ENCODE measurements at places on chromosomes 1 and 21.

DNA sequence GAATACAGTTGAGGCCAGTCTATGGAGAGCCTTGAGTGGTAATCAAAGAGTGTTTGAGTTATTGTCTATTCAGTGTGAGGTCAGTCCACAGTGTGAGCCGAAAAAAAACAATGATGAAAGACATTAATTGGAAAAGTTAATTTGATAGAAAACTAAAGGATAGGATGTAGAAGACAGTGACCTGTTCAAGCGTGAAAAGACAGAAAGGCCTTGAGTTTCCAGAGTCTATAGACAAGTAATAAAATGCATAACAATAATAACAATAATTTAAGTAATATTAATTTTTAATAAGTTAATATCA is 90.4 kb downstream of the SLC30A10 start:
- no peak for DNase-seq

DNA sequence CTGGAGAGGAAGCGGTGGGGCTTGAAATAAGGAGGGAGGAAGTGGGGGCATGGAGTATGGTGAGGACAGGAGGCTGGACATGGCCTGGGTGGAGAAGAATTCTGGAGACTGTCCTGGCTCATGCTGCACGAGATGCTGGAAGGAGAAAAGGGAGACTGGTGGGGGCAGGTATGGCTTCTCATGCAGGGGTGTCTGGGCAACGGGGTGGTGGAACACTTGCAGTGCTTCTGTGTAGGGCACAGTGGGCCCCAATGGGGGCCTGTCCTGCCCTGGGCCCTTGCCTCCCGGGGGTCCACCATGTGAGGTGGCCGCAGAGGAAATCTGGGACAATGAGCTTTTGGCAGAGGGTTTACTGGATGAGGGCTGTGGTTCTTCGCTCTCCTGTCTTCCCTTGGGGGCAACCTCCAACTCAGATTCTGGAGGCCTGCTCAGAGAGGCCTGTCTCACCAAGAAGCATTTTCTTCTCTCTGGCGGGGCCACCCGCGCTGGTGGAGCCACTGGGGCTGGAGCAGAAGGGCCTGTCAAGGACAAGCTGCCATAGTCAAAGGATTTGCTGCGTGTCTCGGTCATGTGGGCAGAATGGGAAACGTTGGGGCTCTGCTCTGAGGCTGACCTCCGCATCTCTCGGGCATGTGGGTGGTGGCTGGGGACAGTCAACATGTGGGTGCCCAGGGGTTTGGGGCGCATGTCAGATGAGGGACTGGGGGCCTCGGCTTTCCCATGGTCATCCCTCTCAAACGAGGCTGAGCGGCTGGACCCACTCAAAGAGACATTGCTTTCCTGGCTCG is 96.9 kb upstream of the EDN2 start:
- no peak for DNase-seq

DNA sequence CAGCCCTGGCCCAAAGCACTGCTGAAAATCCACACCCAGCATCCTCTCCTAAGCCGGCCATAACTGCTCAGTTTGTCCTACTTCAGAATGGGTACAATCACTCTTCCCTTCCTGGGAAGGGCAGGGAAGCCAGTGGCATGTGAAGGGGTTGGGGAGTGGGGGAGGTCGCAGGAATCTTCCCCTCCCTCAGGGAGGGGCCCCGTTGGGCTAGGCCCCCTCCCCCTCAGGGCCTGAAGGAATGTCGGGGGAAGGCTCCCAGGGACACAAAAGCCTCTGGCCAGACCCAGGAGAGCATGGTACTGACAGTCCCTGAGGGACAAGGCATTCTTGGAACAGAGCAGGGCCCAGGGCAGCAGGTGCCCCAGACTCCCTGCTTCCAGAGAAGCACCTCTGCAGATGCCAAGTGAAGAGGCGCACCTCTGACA is 1.2 kb downstream of the ELOVL1 start:
- no peak for DNase-seq

DNA sequence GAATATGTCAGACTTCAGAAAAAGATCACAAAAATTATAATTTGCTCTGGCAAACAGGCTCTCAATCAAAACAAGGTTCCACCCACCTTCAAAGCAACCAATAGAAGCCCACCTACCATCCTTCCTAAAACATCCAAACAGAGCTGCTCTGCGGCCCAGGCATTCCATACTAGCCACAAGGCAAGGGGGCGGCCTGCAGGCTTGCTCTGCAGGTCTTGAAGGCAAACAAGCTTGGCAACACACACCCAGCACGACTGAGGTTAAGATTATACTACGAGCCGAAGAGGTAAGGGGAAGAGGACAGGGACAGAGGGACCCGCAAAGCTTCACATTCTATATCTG is 207.3 kb downstream of the SLC45A1 start:
- no peak for DNase-seq

DNA sequence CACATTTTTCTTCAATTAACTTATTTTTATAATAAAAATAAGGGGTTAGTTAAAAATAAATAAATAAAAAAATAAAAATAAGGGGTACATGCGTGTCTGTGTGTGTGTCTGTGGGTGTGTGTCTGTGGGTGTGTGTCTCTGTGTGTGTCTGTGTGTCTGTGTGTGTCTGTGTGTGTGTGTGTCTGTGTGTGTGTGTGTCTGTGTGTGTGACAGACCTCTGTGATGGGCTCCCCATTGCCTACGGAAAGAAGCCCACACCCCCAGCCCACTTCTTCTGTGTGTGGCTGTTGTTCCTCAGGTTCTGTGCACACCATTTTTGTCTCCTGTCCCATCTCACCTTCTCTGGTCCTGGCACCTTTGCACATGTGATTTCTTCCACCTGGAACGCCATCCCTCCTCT is 9.9 kb downstream of the PHLDA3 start:
- DNase-seq, result no peak

GRCh38 chr1:156523801-156524480 is 23.4 kb upstream of the MEF2D start:
- DNase-seq, result no peak

DNA sequence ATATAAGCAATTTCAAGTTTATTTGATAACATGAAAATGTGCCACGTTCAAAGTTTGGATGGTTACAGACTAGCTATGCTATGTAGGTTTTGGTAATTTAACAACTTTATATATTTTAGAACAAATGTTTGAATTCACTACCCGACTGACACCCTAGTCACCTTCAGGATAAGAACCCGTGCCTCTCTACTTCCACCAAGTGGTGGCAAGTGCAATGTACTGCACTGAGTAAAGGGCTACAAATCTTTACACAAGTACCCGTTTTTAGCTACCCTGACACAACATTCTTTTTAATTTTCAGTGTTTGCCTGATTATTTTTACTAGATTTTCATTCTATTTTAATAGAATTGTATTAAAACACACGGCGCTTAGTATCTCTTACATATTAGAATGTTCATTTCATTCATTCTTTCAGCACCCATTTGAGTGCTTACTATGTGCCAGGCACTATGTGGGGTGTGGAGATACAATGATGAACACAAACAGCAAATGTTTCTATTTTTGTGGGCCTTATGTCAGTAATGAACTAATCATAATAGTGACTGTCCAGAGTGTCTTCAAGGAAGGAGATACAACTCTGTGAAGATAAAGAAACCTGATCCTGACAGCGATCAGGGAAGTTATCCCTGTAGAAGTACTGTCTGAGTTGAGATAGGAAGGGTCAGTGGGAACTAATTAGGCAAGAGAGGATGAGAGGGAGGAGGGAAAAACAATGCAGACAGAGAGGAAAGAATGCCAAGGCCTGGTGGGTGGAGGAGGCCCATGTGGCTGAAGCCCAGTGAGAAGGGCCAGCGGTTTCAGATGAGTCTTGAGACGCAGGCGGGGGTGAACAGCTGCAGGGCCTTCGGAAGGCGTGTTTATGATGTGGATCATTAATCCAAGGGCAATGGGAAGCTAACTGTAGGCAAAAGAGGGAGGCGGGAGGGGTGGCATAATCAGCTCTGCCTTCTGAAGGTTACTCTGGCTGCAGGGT is 3.8 kb downstream of the LCA5L start:
- peak; percentile 50 for DNase-seq

DNA sequence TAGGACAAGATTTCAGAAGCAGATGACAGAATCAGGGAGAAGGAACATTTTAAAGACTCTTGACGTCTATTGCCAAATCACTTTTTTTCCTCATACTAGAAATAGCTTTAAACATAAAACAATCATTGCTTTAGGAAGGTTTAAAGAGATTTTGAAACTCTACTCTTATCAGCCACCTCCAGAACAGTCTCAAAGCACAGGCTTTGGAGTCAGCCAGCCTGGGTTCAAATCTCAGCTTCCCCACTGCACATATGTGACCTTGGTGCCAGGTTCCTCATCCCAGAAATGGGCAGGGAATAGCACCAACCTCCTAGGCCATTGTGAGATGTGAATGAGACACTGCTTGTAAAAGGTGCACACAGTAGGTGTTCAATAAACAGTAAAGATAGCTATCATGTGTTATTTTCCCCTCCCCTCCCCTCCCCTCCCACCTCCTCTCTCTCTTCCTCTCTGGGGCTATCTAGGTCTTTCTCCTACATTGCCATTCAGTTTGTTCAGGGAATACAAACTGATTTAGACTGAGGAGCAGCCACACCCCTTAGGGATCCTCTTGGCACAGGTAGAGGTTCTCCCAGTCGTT is 20.6 kb downstream of the SPOCD1 start:
- DNase-seq, result no peak

- no peak for DNase-seq
Measured at GRCh38 chr1:116947092-116947860, 37.6 kb downstream of the PTGFRN start.

DNA sequence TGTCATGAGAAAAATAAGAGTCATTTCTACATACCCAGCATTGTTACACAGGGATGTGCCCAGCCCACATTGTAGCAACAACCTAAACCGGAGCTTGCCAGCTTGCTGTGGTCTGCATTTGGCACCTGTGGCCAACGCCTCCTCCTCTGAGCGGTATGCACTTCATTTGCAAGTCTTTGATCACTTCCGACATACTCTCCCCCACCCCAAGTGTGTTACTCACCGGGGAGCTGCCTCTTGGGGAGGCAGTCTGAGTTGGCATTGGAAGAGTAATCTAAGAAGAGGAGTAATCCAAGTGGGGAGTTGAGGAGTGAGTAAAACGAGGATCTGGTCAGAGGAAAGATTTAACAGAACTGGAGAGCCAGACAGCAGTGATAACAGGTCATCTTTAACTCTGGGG is 3.8 kb downstream of the BCL9 start:
- no peak for DNase-seq

DNA sequence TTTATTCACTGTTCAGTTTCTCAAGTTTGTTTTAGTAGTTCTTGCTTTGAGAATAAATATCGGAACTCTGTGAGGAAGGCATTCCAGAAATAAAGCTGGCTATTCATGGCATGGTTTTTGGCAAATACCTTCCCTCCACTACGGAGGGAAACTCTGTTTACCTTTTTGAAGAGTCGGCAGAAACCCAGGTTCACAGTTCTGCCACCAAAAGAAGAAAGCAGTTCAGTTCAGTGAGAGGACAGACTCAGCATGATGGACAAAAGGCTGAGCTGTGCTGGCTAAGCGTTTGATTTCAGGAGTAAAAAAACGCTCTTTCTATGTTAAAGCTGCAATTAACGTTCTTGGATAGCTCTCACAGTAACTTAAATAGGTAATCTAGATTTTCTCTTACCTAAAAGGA is 42.4 kb downstream of the CNN3 start:
- no peak for DNase-seq

DNA sequence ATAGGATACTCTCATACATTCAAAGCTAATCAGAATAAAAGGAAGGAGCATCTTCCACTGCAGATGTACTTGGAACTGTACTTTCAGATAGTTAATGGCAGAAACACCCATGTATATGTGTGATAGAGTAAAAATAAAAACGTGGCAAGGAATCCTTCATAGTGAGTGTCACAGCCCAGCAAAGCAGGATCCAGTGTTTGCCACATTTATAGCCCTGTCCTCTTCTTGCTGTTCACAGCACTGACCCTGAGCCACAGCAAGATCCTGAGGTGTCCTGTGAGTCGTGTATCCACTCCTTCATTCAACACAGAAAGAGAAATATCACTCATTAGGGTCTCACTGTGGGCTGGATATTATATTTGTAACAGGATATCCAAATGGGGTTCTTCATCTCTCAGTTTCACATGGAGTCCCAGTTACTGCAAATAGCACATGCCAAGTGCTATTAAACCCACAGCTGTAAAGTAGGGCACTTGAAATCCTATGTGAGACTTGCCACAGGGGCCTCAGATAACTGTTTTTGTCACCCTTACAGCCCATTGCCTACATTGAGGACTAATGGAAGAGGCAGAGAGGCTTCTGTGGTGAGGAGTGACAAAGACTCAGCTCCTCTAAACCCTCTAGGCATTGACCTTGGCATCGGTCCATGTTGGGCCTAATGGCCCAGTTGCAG is 41.3 kb downstream of the CYP2J2 start:
- DNase-seq, result no peak

- DNase-seq, result no peak
Measured at GRCh38 chr1:244150665-244151064, 99.6 kb downstream of the ZBTB18 start.

DNA sequence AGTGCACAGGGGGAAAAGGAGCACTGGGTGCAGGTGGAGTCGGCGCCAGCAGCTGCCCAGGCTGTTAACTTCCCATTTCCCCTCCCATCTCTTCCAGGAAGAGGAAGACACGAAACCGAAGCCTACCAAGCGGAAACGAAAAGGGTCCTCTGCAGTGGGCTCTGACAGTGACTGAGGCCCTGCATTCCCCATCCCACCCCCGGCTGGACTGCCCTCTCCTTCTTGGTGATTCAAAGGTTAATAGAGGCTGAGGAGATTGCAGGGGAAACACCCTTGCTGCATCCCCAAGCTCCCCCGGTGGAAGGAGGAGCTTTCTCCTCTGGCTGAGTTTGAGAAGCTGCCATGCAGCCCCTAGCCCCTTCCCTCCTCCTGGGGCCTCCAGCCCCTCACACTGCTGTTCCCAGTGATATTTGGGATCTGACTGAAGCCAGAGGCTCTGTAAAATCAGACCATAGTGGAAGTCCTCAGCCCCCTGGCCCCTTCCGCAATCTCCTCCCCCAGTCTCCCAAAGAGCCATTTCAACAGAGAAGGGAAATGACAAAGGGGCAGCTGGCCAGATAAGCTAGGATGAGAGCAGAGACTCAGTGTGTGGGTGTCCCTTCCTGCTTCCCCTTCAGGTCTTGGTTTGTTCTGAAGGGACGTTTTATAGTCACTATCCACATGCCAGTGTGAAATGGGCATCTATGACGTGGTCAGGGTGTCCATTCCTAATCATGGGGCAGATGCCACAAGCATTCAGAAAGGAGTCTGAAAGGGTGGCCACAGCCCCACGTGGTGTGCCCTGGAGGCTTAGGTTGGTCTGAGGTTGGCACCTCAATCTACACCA is 1.9 kb upstream of the SLC27A3 start:
- no peak for DNase-seq

DNA sequence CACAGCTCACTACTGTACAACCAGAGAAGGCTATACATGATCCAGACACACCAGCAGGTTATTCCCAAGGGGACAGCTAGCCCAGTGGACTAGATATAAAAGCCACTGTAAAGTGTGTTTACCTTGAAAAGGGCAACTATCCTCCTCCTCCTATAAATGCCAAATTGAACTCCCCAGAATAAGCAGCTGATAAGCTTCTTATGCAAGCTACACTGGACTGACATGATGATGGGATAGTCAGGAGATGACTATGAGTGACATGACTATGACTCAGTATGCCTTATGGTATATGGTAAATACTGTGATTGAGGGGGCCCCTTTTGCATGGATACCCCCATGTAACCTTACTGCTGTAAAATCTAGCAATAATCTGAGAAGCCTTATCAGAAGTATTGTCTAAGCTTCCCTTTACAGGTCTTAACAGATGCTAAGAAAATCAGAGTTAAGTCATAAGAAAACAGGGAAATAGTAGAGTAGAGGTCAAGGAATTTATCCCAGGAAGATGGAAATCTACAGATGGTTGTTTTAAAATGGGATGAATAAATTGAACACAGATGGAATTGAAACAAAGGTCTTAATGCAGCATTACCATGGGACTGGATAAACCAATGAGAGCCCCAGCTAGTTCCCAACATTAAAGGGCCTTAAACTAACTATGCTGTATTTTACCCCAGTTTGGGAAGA is 55.8 kb downstream of the TRIM33 start:
- no peak for DNase-seq
